ENCODE measurements at places on chromosomes 7 and 10.

GRCh38 chr10:131513445-131513844, 201.9 kb upstream of the TCERG1L start:
- no peak for DNase-seq

- no peak for DNase-seq
These were observed 55.9 kb downstream of the MYO3A start for GRCh38 chr10:25989951-25990350.

DNA sequence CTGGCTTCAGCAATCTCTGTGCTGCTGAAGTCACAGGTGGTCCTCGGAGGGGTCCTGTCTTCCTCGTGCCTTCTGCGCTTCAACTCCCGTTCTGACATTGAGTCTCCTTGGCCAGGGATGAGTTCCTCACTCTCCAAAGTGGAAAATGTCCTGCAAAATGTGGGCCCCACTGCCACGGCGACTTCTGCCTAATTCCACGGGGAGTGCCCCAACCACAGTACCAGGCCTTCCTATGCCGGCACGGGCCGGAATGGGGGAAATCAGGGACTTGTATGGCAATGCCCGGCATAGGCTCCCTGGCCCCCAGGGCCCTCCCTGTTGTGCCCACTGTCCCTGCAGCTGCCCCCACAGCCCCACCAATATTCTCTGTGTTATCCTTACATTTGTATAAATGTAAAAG, 420.5 kb downstream of the TCERG1L start:
- DNase-seq, result no peak

DNA sequence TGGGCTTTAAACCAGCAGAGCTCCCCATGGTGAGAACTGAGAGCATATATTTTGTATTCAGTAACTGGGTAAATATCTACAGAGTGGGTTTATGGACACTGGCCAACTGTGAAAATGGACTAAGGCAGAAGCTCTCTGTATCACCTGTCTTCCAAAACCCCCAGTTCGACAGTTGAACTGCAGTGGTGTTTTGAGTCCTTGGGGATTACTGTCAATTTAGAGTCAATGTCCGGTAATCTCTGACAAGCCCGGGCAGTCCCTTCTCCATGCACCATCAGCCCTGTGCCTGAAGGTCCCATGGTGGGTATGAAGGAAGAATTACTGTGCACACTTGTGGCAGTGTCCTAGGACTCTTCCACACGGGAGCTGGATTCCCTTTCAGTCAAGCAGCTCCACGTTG, 235.0 kb downstream of the CCSER2 start:
- DNase-seq, result no peak

DNA sequence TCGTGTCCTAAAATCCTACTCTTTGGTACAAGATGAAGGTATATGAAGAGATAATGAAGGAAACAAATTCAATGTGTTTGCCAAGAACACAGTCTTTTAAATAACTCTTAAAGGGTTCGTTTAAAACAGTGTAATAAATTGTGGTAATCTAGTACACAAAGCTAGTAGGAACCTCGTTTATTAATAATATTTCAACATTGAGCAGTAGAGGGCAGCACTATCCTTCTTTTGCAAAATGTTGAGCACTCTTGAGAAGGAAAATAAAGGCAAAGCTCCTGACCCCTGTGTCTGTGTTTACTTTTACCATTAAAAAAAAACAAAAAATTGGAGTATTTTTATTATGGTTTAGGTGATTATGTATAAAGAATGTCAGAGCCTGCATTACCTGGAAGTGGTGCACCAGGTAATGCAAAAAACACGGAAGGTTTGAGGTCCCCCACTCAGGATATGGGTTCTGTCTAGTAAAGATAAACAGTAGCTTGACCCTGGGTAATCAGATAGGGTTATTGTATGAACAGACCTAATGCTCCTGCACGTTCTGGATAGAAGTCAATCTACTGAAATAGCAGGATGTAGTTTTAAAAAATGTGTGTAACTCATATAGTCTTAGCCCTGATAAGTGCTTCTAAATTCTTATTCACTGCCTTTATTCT, 5.7 kb upstream of the GOT1 start:
- DNase-seq, result no peak

- no peak for DNase-seq
These were observed 6.0 kb upstream of the GNA12 start for GRCh38 chr7:2849941-2850766.

DNA sequence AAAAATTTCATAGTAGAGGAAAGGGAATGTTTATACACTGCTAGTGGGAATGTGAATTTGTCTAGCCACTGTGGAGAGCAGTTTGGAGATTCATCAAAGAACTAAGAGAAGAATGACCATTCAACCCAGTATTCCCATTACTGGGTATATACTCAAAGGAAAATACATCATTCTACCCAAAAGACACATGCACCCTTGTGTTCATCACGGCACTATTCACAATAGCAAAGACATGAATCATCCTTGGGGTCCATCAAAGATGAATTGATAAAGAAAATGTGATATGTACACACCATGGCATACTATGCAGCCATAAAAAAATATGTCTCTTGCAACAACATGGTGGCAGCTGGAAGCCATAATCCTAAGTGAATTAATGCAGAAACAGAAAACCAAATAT, 825.7 kb downstream of the TNS3 start:
- no peak for DNase-seq

- no peak for DNase-seq
These were observed 421.3 kb upstream of the NUPR2 start for GRCh38 chr7:56537477-56537876.

DNA sequence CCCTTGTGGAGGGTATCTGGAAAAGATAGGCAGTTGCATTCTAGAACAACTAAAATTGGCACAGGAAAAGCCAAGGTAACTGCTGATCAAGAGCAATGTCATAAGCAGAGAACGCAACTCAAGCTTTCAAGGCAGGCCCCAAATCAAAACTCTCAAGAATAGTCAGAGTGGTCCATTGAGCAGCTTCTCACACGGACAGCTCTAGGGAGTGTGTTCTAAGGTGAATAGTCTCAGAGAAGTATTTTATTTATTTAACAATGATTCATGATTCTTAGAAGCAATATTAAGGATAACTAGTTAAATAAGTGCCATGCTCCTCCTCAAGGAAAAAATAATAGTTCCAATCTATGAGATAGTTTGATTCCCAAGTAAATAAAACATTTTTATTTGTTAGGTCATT, 83.0 kb downstream of the COL28A1 start:
- DNase-seq, result no peak

DNA sequence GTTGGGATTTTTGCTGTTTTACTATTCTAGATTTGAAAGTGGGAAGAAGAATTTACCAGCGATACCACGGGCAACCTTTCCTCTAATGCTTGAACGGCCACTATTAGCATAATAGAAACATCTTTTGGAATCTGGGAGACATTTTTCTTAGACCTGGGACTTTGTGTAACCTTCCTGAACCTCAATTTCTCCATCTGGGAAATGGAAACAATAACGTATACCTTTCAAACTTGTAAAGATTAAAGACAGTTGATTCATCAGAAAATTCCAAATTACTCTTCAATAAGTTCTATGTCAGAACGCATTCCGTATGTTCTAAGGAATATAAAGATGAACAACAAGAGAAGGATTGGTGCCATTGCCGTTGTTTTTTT, 453 bp upstream of the RNLS start:
- no peak for DNase-seq

- no peak for DNase-seq
These were observed 108.0 kb upstream of the HABP2 start for GRCh38 chr10:113444766-113445365.

GRCh38 chr10:74058658-74059057, 60.7 kb downstream of the VCL start:
- peak; percentile 26 for DNase-seq
